Kidney (tissue), 22 donors: ENCODE measurements at places on chromosomes 7 and 10.
A peak's percentile ranks its signal among the peaks of the same experiment; 100 is the strongest.

DNA sequence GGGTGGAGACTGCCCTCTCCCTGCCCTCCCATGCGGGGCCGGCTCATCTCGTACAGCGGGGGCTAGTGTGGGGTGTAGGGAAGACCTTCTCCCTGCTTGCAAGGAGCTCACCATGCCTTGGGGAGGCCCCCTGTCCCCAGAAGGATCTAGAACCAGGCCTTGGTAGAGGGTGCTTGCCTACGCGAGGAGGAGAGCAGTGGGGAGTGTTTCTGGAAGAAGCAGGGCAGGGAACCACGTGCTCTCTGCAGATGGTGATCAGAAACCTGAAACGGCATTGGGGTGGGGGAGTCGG is 2.7 kb downstream of the MAFK start:
- no peak for DNase-seq

DNA sequence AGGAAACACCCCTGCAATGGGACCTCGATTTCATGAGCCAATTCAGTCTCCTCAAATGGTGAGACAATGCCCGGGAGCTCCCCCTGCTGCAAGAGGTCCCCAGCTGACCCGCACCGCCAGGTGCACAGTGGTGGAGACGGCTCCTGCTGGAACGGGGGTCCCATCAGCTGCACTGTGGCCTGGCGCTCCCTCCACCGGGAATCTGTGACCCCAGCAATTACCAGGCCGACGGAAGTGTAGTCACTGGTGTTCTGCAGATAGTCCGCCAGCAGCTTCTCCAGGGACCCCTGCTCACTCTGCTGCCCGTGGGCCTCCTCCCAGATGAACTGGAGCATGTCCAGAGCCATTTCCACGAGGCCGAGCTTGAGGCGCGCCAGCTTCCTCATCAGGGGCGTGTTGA is 64.9 kb upstream of the NKX6-2 start:
- DNase-seq: no peak

DNA sequence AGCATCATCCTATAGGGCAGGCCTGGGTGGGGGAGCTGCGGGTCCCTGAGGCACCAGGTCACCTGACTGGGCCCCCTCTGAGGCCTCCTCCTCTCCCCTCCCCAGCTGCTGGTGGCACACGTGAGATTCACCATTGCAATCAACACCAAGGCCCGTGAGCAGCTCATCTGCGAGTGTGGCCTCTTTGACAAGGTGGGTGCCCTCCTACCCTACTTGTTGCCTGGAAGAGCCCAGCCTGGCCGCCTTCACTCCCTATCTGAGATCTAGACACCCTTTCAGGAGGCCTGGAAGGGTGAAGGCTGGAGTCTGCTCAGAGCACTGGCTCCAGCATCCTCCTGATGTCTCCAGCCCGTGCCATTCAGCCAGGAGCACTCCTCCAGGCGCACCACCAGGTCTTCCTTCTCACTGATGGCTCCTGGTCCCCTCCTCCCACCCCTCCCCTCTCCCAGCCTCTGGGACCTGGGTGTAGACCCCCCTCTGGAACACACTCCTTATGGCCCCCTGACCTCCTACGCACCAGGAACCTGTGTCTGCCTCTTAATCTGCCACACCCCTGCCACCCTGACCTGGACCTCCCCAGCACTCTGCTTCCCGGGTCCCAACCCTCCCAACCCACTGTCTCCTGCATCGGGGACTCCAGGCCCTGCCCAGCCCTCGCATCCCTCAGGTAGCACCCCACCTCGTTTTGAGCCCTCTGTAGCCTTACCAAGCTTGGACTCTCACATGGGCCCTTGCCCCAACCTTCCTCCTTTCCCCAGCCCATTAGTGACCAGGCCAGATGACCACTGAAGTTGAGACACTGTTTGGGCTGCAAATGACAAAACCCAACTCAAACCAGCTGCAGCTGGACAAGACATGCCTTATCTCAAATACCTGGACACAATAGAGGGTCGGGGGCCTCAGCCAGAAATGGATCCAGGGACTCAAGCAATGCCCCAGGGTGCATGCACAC is 67.5 kb downstream of the ALOX5 start:
- no peak for DNase-seq

DNA sequence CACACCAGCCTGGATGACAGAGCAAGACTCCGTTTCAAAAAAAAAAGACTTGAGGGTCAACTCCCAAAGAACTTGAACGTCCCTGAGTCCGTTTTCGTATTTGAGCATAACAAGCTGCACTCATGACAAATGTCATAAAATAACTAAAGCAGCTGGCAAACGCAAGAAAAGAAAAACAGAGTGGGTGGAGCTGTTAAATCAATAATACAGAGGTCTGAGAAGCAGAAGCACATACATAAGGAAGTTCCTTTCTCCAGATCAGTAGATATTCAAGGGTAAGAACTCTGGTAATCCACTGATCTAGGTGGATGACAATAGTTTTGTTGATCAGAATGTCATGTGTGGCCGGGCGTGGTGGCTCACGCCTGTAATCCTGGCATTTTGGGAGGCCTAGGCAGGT is 150.1 kb downstream of the FAM107B start:
- DNase-seq: peak; percentile 21

- DNase-seq: peak; percentile 68
These were observed 346.1 kb upstream of the ANKRD30A start for GRCh38 chr10:36779238-36779846.

- no peak for DNase-seq
These were observed 40.9 kb upstream of the PLXDC2 start for GRCh38 chr10:19775296-19775695.

DNA sequence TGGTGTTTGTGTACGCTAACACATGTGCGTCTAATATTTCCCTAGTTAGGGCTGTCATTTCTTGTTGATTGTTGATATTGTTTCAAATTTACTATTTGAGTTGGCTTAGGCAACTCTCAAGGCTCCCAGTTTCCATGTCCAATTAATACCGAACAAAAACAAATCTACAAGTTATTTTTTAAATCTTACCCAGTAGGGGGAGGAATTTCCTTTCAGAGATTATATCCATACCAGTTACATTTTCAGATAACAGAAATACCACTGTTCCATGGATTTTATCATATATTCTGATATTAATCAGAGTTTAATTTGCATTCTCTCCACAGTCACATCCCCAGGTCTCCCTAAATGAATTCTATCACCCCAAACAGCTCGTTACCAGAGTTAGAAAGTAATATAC is 7.2 kb upstream of the AKR1B10 start:
- no peak for DNase-seq
